ENCODE measurements at places on chromosomes 3 and 15.

GRCh38 chr15:86213888-86214287 lies 134.2 kb downstream of the AGBL1 start:
- DNase-seq, result no peak

GRCh38 chr3:47009225-47010110 lies 30.0 kb downstream of the NBEAL2 start:
- peak; percentile 56 for DNase-seq

GRCh38 chr3:169668957-169669741 lies 5.6 kb upstream of the MECOM start:
- DNase-seq, result peak; percentile 54

DNA sequence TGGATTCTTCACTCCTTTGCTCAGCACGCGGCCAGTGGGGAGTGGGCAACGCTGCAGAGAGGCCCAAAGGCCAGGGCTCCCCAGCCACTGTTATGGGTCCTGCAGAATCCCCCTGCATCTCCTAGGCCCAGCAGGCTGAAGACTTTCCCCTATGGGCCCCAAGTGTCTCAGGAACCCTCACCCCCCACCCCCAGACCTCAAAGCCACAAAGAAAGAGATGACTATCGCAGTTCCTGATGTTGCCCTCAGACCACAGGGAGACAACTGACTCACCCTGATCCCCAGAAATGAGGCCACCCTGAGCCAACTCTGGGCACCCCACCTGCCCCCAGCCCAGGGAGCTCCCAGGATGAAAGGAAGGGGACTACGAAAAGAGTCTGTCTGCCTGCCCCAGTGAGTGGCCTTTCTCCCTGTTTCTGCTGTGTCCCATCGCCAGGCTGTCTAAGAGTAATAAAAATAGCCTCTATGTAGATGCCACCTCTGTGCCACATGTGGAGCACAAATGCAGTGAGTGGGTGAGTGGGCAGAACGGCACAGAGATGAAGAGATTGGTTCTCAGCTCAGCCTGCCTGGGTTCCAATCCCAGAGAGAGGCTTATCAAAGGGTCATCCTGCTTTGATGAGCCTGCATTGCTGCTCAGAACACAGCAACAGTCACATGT lies 283.0 kb downstream of the UACA start:
- peak; percentile 87 for DNase-seq

- DNase-seq, result no peak
These were observed 34.6 kb downstream of the CD200R1L start for GRCh38 chr3:112811917-112812660.

DNA sequence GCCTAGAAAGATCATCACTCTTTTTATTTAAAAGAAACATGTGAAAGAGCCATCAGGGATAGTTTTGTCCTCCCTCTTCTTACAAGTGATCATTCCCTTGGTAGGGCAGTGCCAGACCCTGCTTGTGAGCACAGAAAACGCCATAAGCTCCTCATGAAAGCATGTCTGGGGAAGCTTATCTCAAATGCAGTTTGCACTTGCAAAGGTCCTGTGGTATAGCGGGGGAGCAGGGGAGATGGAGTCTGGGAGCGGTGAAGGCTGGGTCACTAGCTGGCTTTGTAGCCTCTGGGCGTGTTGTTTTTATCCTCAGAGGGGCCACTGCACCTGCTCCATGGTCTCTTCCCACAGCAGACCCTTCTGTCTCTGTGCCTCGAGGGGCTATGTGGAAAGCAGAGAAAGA lies 141.9 kb downstream of the IGF1R start:
- DNase-seq, result no peak

- no peak for DNase-seq
These were observed 377.0 kb downstream of the GAP43 start for GRCh38 chr3:116000311-116000710.

DNA sequence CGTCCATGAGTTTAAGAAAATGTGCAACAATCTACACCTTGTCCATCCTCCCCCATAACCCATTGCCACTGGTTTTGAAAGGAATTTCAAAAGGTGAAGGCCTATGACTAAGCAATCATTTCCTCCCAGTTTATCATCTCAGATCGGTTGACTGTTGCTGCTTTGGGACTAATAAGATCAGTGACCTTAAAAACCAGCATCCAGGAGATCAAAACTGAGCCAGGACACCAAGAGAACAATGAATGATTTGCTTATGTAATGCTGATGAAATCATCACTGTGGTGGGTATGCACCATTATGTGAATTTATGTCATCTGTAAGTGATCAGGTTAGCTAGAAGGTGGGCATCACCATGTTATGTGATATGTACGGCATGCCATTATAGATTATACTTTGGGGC lies 195.5 kb downstream of the SSR3 start:
- no peak for DNase-seq

DNA sequence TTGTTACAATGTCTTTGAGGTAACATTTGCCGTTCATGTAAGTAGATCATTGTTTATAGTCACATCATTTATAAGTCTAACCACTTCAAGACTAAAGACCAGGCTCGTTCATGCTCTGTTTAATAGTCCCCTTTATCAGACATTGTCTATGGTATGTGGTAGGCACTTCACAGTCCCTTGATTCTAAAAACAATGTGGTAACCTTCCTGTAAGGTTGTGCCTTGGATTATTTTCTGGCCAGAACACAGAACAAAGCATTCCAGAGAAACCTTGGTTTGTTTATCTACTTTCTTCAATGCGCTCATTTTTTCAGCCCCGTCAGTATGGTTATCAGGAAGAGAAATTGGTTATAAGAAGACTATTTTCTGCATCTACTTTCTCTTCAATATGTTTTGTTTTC lies 16.3 kb upstream of the ST3GAL6 start:
- no peak for DNase-seq

Data from activated CD4-positive, alpha-beta T cell treated with anti-CD3 and anti-CD28 coated beads, Interleukin-2, Interleukin-4, amounts not matched to agents 100 ng/mL and 50 ng/mL, durations not matched to agents 16 hours and 8 hours (primary cell).